ENCODE measurements at places on chromosomes 7 and 10.

- no peak for DNase-seq
Observed at GRCh38 chr7:143490717-143491306, 13.1 kb downstream of the TAS2R41 start.

- DNase-seq: no peak
Observed at GRCh38 chr7:141691961-141692360, 10.0 kb downstream of the DENND11 start.

DNA sequence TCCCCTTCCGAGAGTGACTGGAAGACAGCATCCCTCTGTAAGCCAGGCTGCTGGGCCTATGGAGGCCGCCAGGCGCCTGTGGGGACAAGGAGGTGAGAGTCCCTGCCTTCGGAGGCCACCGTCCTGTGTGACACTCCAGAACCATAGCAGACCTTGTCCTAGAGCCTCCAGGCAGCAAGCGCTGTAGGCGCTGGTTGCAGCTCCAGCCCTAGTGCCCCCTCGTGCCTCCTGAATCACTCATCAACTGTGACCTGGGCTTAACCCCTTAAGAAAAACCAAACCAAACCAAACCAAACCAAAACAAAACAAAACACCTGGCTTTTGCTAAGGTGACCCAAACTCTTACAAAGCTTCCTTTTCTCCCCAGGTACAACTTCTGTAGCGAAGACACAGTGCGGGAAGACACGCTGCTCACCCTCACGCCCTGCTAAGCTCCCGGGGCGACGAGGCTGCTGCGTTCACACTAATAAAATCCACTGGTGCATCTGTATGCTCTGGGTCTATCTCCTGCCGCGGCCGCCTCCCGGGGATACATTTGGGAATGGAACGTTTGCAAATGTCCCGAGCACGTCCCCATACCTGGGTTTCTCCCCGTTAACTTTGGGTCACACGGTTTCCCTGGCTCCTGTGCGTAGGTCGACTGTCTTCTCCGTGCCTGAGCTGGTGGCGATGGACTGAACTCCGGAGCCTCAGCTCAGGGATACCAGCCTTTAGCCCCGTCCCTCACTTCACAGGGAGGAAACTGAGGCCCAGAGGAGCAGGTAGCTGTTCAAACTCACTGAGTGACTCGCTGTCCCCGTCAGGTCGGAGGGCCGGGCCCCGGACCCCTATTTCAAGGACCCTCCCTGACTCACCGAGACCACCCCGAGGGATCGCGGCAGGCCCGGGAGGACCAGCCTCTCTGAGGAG lies 11.8 kb upstream of the PNLIPRP2 start:
- no peak for DNase-seq

DNA sequence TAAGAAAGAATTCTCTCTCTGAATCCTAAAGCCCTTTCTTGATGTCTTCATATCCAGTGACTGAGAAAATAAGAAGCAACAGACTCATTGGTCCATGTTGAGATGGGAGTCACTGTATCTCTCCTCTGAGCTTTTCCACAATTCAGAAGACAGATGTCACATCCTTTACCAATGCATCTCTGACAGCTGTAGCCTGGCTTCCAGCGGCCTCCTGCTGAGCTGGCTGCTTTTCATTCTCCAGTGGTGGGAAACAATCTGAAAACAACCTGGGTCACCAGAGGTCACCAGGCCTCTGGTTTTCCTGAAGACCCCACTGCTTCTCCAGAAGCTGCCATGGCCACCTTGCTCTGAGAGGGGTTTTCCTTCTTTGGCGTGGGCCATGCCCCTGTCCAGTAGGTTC lies 18.3 kb upstream of the RPA3 start:
- DNase-seq: no peak

Measured in caudate nucleus (tissue), 63 donors.